ENCODE measurements at places on chromosomes 11 and 22.

- peak; percentile 74 for DNase-seq
Observed at GRCh38 chr11:1882265-1883238, 9.1 kb downstream of the PRR33 start.

- DNase-seq: no peak
Observed at GRCh38 chr11:75249704-75250103, 9.1 kb downstream of the TPBGL start.

- no peak for DNase-seq
Observed at GRCh38 chr11:44017443-44018126, 30.2 kb upstream of the ACCSL start.

GRCh38 chr22:30158277-30158676, 78.0 kb downstream of the HORMAD2 start:
- DNase-seq: no peak

GRCh38 chr22:28900379-28900925, 17.1 kb downstream of the ZNRF3 start:
- DNase-seq: no peak

- no peak for DNase-seq
Observed at GRCh38 chr11:71304491-71304890, 52.1 kb upstream of the SHANK2 start.

DNA sequence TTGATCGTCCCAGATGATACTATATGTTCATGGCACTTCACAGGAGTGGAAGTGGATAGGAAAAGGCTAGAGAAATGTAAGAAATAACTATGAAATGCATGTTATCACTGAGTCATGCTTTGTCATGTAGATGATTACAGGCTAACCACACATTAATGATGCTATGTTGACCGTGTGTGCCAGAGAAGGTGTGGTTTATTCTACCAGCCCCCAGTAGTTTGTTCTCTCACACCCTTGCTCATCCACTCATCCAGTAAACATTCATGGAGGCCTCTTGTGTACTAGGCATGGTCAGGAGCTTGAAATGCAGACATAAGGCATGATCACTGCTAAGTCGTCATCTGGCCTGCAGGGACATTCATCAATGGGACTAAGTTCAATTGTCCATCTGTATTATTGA, 153.0 kb upstream of the PITPNB start:
- no peak for DNase-seq

DNA sequence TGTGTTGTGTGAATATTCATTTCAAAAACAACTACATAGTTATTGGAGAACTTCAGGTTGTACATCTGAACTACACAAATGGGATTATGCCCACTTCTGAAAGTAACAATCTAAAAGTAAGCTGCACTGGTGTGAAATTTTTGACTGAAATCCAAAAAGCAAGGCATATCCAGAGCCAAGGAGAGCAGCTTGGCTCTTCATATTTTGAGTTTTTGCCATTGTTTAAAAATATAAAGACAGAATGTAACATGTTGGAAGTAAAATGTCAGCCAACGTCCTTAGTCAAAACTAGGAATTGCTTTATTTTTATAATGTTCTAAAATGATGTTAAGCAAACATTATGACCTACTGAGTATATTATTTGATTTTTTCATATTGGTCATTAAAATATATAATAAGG, 45.8 kb upstream of the NOX4 start:
- no peak for DNase-seq

DNA sequence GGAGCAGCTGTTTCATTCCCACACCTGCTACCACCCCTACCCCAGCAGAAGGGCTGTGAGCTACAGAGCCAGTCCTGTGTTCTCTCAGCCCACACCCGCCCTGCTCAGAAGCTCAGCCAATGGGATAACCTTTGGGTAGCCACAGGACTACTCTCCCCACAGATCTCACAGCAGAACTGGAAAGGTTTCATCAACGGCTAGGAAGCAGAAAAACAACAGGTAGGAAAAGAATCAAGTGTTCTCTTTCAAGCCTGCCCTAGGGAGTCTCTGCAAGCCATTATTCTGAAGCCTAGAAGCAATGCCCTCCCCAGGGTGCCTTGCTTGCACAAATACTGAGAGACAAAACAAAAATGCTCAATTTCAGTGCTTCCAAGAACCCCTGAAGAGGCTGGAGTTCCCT, 77.2 kb downstream of the TMPRSS5 start:
- no peak for DNase-seq

DNA sequence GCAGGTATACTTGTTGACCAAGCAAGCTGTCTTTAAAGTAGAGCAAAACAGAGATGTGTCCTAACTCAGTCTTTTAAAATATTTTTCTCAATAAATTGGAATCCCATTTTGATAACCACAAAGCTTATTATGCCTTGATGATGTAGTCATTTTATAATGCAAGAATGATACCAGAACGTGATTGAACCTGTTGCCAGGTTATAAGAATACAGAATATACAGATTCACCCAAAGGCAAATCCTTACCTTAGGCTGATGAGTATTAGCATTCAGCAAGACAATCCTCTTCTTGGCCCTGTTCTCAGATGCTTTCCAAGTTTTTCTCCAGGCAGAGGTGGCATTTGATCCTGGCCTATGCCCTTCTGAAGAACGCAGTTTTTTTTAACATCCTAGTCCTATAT, 76.1 kb downstream of the PPFIBP2 start:
- no peak for DNase-seq

- no peak for DNase-seq
Observed at GRCh38 chr22:37088750-37089408, 20.6 kb downstream of the TMPRSS6 start.

GRCh38 chr22:32411402-32411801, 645 bp downstream of the RTCB start:
- peak; percentile 46 for DNase-seq

DNA sequence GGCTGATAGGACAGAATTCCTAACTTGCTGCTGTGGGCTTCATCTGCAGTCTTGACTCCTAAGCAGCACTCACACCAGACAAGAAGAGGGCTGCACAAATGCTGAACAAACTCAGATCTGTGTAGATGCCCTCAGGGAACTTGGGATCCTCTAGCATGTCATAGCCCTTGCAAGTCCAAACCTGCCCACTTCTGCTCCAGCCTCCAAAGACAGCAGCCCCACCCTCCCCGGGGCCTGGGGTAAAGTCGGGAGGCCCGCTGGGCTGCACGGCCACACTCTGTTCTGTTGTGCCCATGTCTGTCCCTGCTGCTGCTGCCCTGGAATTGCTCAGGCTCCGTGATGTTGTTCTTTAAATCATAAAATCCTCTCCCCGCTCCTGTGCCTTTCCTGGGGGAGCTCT, 28.3 kb downstream of the DRD2 start:
- DNase-seq: no peak

DNA sequence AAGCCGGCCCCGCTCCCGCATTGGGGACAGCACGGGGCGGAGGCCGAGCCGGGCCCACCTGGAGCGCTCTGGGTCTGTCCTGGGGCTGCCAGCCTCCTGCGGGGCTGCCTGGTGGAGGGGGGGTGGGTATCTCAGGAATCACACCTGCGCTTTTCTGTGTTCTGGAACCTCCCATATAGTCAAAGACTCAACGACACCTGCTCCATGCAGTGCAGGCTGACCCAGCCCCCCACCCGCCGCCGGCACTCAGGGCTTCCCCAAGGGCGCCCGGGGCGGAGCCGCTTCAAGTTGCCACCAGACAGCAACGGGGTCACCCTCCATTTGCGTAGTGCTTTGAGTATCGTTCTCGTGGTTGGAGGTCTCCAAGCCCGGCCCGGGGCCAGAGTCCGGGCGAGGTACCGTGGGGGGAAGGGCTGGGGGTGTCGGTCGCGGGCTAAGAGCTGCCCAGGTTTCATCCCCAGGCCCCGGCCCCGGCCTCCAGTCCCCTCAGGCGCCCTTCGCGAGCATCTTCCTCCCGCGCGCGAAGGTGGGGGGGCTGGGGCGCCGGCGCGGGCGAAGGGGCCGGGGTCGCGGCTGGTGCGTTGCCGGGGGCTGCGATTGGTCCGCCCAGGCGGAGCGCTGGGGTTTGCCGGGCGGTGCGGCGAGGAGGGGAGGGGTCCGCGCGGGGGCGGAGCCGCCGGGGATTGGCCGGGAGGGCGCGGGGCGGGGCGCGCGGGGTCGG, 6.6 kb downstream of the TSPAN4 start:
- DNase-seq: no peak

GRCh38 chr22:44186737-44187136, 6.0 kb downstream of the PARVG start:
- DNase-seq: no peak

DNA sequence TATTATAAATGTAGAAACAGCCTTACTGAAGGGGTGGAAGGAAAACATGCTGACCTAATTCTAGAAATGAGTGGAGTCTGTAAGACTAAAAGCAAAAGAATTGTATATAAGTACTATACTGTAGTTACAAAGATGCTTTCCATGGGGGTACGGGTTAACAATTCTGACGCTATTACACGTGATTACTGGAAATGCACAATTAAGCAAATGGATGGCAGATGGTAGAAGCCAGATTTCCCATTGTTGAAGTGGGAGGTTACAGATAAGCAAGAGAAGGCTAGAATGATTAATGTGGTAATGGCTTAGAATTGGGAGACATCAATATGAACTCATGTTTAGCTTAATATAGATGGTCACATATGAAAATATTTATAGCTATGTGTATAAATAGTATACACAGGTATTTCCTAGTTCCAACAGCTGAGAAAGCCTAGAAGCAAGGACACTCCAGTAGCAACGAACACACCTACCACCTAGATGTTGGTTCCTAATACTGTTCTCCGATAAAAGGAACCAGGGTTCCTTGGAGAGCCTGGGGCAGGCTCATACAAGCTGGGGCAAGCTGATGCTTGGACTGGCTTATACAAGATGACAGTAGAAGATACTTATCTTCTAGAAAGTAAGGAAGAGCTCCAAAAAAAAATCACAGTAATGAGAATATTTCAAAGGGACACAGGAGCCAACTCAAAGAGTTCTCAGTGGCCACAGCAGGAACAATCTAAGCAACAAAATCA, 13.5 kb downstream of the SMC1B start:
- no peak for DNase-seq

- no peak for DNase-seq
Observed at GRCh38 chr11:2686360-2687222, 13.2 kb downstream of the KCNQ1OT1 start.

DNA sequence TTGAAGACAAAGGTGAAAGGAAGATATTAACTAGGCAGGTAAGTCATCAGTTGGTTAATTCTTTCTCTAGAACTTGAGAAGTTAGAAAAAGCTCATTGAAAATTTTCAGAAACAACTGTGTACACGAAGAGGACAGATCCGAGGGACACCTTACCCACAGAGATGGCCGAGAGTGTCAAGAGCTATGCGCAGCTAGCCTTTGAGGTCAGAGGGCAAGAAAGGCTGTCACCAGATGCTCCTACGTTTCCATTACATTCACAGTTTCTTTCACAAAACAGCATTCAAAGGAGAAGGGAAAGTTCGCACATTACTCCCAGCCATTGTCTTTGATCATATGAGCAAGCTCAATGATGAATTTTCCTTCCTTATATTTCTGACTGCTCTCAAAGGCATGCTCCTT, 34.8 kb downstream of the YPEL1 start:
- DNase-seq: no peak
